ENCODE measurements at places on chromosomes 5 and 9.

DNA sequence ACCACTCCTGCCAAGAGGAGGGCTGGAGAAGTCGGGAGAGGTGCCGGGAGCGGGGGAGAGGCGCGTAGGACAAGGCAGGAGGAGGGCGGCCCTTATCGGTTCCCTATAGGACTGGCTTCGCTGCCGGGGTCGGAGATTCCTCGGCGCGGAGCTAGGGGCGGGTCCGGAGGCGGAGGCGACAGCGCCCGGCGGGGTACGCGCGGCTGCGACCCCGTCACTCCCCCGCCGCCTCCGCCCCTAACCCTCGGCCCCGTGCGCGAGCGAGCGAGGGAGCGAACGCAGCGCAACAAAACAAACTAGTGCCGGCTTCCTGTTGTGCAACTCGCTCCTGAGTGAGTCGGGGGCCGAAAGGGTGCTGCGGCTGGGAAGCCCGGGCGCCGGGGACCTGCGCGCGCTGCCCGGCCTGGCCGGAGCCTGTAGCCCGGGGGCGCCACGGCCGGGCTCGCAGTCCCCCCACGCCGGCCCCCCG is 2.0 kb downstream of the GLIS3 start:
- peak; percentile 31 for DNase-seq

DNA sequence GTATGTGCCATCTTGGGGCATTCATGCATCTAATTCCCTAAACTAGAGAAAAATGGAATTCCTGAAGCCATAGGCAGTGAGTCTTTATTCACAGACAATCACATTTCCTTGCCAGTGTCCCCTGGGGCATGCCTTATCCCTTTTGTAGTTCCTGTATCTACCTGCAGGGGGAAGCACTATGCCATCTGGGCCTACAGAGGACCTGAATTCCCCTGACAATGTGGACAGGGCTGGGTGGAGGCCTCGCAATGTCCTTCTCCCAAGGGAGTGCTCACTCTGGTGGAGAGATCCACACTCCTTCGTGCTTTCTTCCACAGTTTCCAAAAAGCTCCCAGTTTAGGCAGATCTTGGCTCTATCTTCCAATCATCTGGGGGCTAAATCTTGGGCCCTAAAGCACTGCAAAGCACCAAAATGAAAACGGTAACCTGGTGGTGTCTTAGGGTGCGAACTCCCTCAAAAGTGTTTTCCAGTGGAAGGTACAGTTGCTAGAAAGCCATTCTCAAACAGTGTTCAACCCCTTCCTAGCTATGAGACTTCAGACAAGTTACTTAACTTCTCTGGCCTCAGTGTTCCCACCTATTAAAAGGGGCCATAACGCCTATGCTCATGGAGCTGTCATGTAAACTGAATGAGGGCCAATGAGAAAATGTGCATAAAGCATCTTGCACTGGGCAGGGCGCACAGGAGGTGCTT is 17.5 kb downstream of the WHRN start:
- peak; percentile 59 for DNase-seq

- DNase-seq, result no peak
Measured at GRCh38 chr5:14463629-14464028, 118.0 kb upstream of the OTULINL start.

- no peak for DNase-seq
Measured at GRCh38 chr9:96172797-96173196, 129.2 kb downstream of the HSD17B3 start.

GRCh38 chr5:146426853-146427618 is 20.1 kb upstream of the TCERG1 start:
- no peak for DNase-seq

DNA sequence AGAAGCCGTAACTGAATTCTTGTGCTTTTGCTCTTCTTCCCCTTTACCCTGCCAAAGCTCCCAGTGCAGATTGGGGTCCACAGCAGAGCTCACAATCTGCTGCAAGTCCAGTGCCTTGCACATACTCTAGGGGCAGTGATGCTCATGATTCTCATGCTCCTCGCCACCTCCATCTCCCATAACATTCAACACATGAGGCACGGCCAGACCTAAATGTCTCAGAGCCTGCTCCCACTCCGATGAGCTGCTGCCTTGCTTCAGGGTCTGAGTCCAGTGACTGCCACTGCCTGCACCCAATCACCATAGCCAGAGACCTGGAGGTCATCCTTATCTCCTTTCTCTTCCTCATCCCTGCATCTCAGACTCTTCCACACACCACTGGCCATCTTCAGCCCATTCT is 10.5 kb downstream of the CSF1R start:
- DNase-seq, result no peak

GRCh38 chr5:54120473-54120872 is 189.9 kb downstream of the ARL15 start:
- no peak for DNase-seq

DNA sequence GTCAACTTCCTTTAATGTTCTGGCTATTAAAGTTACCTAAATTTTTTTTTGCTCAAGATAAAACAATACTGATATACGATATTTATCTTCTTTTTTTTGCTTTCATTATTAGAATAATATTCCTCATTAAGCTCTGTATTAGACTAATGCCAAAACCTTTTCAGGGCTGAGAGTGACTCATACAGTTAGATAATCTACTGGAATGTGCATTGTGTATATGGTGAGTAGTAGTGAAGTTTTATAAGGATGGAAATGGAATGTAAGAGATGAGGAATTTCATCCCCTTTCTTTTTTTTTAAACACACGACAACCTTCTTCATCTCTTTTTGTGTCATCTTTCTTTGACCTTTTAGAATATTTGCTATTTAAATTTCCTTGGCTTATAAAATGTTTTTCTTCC is 268.6 kb downstream of the ISL1 start:
- DNase-seq, result no peak

DNA sequence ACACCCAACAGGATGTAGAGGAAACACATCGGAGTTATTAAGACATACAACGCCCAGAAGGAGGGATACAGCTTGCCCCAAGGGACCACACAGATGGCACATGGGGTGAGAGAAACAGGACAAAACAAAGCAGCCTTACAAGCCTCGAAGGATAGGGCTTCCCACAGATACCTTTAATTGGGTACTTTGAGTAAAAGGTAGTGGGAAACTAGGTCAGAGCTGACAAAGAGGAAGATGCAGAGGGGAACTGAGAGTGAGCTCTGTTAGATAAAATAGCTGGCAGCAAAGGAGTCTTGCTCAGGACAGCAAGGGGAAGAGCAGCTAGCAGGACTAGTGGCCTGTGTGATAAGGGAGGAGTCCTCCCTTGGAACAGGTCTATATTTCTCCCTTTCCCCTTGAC is 48.2 kb downstream of the OTP start:
- DNase-seq, result no peak

GRCh38 chr5:51882647-51883046 is 499.4 kb downstream of the ISL1 start:
- DNase-seq, result no peak

DNA sequence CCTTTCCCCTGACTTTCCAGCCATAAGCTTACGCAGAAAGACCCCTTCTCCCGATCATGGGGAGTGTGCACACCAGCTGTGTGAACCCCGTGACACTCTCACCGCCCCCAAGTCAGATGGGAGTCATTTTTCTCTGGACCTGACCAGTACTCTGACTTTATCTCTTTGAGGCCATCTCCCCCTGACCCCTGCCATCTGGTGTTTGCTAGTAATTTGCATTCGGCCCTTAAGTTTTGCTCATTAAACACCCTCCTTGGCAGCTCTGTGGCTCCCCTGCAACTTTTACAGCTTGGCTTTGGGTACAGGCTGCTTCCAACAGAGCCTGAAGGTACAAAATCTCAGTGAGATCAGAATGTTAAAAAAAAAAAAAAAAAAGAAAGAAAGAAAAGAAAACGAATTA is 43.9 kb downstream of the PDZD2 start:
- no peak for DNase-seq

GRCh38 chr5:140358738-140359310 is 1.2 kb upstream of the SLC4A9 start:
- DNase-seq, result no peak

GRCh38 chr5:151895660-151896030 is 29.0 kb downstream of the GLRA1 start:
- no peak for DNase-seq

GRCh38 chr9:1490341-1491232 is 440.4 kb downstream of the DMRT2 start:
- no peak for DNase-seq

DNA sequence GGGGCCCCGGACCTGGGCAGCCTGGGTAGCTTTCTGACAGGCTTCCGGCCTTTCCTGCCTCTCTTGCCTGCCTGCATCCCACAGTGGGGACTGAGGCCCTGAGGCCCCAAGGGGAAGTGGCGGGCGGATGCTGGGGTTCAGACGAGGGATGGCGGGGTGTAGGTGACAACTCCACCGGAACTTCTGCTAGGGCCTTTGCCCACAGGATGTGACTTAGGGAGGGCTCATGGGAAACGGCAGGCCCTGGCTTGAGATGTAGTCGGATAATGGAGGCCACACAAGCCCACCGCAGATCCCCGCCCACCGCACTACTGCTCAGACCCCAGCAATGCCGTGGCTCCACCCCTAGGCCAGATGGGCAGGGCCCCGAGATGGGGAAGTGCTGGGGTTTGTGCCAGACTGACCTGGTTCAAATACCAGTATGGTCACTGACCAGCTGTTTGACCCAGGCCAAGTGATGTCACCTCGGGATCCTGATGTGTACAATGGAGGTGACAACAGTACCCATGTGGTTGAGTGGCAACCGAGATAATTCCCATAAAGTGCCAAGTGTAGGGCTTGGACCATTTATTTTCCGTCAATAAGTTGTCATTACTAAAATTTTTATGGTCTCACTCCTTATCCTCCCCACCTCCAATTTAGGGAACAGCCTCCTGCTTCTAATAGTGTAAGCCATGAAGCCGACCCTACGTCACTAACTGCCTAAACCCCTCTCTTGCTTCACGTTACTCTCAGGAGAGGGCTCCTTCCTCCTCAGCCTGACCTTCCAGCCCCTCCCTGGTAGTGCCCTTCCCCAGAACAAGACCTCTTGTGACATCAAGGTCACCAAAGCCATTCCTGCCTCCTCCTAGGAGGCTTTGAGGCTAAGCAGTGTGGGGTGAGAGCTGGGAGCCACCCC is 2.5 kb upstream of the CDK9 start:
- peak; percentile 57 for DNase-seq

- peak; percentile 43 for DNase-seq
Measured at GRCh38 chr9:135468854-135469521, 10.6 kb upstream of the PPP1R26 start.

DNA sequence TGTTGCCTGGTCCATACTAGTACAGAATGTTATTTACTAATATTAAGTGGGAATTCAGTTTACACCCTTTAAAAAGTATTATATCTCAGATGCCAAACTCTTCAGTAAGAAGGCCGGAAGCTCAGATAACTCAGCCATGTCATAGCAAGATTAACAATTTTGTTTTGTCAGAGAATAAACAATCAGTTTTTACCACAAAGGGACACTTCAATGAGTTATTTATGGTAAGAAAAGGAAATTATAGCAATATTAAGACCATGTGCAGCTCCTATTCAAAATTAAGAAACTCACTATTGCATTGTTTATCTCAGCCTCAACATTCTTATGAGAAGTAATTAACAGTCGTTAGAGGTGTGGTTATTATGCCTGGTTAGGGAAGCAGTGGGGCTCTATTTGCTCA is 13.1 kb upstream of the ARL15 start:
- DNase-seq, result no peak

- DNase-seq, result no peak
Measured at GRCh38 chr9:109016132-109016531, 2.8 kb upstream of the CTNNAL1 start.

DNA sequence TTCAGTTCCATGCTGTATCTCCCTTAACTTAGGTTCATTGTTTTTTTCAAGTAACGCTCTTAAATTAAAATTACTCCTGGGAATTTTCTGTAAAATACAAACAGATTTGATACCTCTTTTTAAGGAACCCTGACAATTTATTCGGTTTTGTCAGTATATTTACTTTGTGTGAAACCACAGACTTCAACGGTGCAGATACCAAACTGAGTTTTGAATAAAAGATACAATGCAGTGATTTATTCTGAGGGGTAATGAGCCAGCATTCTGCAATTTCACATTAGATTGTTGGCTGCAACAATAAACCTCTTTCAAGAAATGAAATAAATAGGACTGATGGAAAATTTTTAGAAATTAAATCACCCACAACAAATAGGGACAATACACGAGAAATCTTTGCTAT is 308.6 kb upstream of the EDIL3 start:
- DNase-seq, result no peak

DNA sequence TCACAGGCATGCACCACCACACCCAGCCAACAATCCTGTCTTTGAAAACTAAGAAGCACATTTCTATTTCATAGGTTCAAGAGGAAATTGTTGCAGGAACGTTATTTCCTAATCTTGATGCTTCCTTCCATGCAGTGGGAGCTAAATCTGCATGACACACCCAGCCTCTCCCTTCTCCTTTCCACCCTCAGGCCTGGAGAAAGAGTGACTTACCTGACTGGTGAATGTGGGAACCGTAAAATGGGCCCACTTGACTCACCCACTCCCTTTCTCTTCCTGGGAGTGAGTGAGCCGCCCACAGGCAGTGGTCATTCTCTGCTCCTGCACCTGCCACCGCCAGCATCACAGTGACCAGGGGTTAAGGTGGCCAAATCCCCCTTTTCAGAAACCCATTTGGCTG is 78.2 kb downstream of the C9orf50 start:
- DNase-seq, result no peak

DNA sequence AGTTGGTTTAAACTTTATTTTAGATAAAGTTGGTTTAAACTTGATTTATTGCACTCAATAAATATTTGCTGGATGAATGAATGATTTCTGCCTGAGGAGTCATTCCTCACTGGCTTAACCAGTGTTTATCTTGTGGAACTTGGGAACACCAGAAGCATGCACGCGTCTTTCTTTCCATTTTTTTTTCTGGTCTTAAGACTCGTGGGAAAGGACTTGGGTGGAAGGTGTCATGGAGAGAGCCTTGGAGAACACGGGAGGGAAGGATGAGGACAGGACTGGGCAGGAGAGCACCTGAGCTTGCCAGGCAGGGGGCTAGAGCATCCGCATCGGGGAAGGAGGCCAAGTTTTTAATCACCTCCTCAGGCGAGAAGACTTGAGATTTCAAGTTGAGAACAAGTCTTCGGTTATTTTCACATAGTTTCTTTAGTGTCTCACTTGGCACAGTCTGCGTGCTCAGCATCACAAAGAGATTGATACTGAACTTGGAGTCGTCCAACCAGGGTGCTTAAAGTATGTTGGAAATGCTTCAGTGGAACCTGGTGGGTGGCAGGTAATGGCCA is 144.2 kb downstream of the PDZD2 start:
- DNase-seq, result no peak

- peak; percentile 42 for DNase-seq
Measured at GRCh38 chr5:1386274-1386717, 41.4 kb upstream of the CLPTM1L start.

GRCh38 chr5:79456890-79457583 is 56.9 kb downstream of the HOMER1 start:
- no peak for DNase-seq

Data from activated T-cell treated with anti-CD3 and anti-CD28 coated beads for 24 hours (primary cell).